ENCODE measurements at places on chromosomes 5 and 9.
A peak's percentile ranks its signal among the peaks of the same experiment; 100 is the strongest.

DNA sequence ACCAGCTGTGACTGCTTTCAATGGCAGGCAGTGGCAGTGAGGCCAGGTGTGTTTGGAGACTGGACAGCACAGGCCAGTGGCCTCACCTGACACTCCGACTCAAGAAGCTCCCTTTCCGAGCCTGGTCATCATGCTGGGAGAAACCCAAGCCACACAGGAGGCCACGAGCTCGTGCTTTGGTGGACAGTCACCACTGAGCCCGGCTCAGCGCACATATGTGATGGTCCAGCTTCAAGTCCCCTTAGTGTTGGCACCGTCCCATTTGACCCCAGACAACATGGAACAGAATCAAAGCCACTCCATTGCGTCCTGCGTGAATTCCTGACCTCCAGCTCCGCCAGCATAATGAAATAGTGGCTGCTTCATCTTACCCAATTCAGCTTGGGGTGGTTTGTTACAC, 64.0 kb upstream of the PPP1R26 start:
- no peak for DNase-seq

GRCh38 chr9:68778635-68779034, 73.6 kb downstream of the PIP5K1B start:
- DNase-seq: no peak

- no peak for DNase-seq
Measured at GRCh38 chr5:97266576-97266975, 83.5 kb upstream of the RIOK2 start.

- no peak for DNase-seq
Measured at GRCh38 chr9:34197756-34198711, 19.2 kb downstream of the UBAP1 start.

DNA sequence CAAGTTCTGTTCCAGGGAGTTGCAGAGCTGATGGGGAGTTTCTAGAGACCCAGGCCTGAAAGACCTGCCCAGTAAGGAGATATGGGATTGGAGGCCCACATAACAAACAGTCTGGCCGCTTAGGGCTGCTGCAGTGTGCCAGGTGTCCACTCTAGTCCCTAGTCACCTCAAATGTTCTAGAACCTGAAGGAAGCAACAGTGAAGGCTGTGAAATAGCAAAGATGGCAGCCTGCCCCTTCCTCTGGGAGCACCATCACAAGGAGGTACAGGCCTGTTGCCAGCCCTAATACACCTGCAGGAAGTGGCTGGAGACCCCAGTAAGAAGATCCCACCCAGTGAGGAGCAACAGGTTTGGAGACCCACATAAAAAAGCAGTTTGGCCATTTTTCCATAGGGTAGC, 783.8 kb upstream of the EDIL3 start:
- no peak for DNase-seq

- no peak for DNase-seq
Measured at GRCh38 chr5:64978546-64978945, 209.8 kb downstream of the CWC27 start.

DNA sequence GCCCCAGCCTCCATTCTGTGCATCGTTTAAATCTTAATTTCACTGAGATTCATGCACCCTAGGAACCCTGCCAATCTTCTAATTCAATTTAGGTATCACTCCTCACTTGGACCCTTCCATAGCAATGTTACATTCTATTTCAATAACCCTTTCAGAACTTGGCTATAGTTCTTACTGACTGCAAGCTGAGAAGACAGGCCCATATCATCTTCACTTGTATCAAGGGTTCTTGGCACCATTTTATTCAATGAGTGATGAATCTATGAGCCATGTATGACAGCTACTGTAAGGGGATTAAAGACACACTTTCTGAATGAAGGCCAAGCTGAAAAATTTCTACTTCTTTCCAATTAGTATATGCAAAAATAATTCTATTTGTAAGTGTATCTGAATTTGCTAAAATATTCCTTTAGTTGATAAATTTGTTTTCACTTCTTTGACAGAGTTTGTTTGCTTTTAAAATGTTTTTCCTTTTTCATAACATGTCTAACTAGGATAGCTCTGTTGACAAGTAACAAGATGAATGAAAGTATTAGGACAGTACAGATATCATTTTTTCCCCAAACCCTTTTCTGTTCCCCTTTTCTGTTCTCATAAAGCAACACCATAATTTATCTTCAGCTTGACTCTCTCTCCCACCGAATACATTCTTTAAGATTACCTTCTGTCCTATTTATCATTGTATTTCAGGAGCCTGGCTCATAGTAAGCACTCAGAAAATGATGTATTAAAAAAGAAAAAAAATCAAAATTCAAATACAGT, 9.6 kb downstream of the ITGA2 start:
- DNase-seq: no peak

DNA sequence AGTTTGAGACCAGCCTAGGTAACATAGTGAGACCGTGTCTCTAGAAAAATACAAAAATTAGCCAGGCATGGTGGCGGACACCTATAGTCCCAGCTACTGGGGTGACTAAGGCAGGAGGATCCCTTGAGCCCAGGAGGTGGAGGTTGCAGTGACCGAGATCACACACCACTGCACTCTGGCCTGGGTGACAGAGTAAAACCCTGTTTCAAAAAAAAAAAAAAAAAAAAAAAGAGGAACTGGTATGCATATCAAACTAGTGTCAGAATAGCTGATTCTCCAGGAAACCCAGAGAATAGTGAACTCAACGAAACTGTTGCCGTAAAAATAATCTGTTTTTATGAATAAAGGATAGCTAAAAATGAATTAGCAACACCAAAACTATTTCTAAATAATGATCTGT, 126.6 kb upstream of the BASP1 start:
- no peak for DNase-seq

DNA sequence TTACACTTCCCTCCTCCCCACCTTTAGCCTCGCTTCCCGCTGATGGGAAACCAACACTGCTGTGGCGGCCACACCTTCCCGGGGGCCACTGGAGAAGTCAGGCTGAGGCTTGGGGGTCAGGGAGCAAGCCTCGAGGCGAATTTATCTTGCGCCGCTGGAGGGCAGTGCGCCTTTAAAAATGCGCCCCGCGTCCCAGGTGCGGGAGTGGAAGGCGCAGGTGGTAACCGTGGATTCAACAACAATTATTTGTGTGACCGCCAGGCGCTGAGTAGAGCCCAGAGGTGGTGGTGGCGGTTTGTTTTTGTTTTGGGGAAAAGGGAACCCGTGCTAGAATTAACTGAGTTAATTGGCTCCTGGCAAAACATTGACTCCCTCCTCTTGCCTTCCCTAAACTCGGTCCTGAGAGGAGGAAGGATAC, 1.1 kb downstream of the CFAP77 start:
- DNase-seq: peak; percentile 9

DNA sequence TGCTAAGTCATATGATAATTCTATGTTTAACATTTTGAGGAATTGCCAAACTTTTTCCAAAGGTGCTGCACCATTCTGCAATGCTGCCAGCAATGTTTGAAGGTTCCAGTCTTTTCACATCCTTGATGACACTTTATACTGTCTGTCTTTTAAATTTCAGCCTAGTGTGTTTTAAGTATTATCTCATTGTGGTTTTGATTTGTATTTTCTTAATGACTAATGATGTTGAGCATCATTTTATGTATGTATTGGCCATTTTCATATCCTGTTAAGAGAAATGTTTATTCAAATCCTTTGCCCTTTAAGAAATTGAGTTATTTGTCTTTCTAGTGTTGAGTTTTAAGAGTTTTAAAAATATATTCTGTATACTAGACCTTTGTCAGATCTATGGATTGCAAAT, 5.0 kb upstream of the TEX48 start:
- DNase-seq: peak; percentile 9

- DNase-seq: peak; percentile 25
Measured at GRCh38 chr5:168947212-168947868, 353.6 kb downstream of the SLIT3 start.

DNA sequence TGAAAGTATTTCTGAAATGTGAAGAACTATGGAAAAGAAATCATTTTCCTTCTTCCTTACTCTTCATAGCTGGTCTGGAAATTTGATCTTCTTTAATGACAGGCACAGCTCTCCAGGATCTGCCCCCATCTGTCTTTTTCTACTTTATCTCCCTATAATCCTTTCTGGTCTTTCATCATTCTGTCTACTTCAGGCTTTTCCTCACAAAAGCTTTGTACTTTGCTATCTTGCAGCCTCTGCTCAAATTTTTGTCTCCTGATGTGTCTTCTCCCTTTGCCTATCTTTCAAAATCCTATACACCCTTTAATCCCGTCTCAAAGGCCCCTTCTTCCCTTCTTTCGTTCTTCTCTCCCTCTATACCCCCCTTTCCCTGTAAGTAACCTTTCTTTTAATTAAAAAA, 114.9 kb upstream of the ATP10B start:
- no peak for DNase-seq

GRCh38 chr5:92992073-92992472, 588.9 kb downstream of the NR2F1-AS1 start:
- DNase-seq: no peak

DNA sequence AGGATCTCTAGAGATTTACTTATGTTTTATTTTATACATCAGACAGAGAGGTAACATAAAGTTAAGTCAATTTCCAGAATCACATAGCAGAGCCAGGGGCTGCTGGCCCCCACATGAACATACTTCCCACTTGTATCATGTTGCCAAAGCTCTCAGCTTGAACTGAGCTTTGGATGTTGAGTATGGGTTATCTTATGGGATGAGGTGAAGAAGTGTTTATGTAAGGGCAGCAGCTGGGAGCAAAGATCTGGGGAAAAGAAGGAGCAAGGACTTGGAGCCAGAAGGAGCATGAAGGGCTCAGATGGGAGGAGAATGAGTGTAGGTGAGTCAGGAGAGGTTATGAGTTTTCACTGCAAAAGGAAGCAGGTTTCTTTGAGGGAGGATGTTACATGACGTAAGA, 72.0 kb downstream of the MROH2B start:
- DNase-seq: no peak

GRCh38 chr5:67765697-67766096, 449.9 kb upstream of the PIK3R1 start:
- no peak for DNase-seq

DNA sequence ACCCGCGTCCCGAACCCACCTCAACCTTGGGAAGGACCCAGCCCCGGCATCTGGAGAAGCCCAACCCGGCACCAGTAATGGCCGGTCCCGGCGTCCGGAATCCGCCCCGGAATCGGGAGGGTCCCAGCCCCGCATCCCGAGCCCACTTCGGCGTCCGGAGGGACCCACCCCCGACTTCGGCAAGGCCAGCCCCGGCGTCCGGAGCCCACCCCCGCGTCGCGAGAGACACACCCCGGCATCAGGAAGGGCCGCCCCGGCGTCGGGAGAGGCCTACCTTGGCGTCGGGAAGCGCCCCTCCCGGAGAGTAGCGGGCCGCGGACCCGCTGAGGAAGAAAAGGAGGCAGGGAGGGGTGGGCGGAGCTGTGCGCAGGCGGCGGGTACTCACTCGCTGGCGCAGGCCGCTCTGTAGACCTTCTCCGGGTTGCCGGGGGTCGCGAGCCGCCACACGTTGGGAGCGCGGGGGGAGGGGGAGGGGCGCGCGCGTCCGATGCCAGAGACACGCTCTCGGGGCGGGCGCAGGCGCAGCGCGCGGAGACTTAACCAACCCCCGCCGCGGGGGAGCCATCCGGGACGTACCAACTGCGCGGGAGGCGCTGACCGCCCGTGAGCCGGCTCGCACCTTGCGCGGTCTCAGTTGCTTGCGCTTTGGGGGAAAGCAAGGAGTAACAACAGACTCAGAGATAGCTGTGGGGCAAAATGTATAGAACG, at the start of gene UIMC1:
Gene UIMC1, minus strand, starts transcription at position 515 of the 708 bp plus-strand sequence. CDS start 24,164 bp downstream, outside the sequence.
- peak; percentile 88 for DNase-seq

GRCh38 chr9:69975681-69976080, 68.0 kb upstream of the MAMDC2 start:
- peak; percentile 63 for DNase-seq

- no peak for DNase-seq
Measured at GRCh38 chr9:107087222-107087621, 195.9 kb upstream of the RAD23B start.

DNA sequence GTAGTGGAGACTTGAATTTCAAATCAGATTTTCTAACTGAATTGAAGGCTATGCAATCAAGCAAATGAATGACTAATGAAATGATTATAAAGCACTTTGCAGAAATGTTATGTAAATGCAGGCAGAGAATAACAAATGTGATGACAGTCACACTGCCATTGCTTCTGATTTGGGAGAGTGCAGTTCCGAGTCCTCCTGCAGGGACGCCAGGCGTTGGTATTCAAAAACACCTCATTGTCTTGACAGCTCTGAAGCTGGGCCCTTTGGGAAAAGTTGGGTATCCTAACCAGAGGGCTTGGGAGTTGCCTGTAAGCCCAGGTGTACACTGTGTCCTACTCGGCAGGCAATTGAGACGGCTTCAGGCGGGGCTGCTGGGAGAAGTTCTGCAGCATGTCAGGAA, 57.9 kb downstream of the C5orf15 start:
- no peak for DNase-seq

- peak; percentile 47 for DNase-seq
Measured at GRCh38 chr9:2874001-2874750, 30.3 kb upstream of the PUM3 start.

GRCh38 chr5:143188692-143189091, 214.8 kb downstream of the NR3C1 start:
- DNase-seq: no peak

DNA sequence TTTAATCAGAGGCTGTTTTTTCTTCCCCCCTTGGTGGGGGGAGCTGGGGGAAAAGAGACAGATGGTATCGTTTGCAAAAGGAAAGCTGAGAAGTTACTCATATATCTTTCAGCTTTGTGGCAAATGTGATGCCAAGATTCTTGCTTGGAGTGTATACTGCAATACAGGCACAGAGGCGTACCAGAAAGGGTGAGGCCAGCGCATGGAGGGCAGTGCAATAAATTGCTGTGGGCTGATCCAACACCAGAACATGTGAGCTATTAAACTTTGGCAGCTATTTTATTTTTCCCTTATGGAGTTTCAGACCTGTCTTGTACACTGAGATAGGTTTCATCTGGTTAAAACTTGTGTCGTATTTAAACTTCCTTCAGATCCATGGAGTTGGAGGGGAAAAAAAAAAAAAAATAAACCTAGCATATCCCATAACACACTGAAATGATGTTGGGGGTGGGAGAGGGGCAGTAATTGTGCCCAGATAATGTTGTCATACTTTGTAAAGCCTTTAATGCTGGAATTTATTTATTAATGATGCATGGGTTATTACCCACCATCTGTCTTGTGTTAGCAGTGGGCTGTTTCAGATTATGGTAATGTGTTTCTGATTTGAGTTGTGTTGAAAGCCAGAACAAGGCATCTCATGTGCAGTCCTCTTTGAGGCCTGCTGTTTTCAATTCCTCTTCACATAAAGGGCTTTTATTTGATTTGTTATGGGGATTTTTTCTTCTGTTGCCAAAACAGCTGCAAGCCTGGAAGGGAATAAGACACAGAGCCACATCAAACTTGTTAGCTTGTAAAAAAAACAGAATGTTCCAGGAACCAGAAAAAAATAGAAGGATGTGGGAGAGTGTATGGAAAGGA, 891.3 kb downstream of the TLE1 start:
- no peak for DNase-seq

GRCh38 chr5:119630752-119631440, 1.5 kb downstream of the FAM170A start:
- DNase-seq: no peak

DNA sequence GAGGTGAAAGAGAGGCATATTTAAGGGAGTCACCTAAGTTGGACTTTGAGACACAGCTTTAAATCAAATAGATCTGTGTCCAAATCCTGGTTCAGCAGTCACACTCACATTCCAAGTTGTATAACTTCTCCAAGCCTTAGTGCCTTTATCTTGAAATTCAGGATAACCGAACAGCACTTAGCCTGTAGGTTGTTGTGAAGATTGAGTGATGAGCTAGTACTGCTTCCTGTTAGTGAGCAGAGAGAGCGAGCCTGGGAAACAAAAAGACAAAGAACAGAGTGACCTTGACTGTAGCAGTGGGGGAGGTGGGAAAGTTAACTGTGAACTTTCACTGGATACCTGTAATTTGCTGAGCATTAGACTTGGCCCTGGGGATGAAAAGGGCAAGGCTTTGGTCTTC, 22.4 kb downstream of the MAML1 start:
- DNase-seq: no peak

Data from brain microvascular endothelial cell (primary cell).